ENCODE measurements at places on chromosomes 12 and 14.
A peak's percentile ranks its signal among the peaks of the same experiment; 100 is the strongest.

DNA sequence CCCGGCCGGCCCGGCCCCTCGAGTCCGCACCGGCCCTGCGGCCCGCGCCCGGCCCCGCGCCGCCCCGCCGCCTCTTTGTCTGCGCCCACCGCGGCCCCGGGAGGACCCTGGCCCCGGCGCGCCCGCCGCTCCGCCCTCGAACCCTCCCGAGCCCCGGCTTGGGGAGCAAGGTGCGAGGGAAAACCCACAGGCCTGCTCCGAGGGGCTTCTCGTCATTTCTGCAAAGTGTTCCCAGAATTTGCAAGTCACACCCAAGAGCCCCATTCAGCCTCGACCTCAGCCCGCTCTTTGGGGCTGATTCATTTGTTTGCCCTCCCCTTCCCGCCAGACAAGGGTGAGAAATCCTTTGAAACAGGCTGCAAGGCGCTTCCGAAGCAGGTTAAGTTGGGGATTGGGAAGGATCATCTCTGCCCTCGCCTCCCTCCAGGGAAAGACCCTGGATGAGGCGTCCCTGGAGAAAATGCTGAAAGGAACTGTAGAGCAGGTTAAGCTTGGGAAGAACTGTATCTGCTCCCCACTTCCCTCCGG is 325 bp upstream of the CLIP1 start:
- DNase-seq, result peak; percentile 60

- no peak for DNase-seq
Observed at GRCh38 chr12:106673141-106673540, 90.3 kb downstream of the RFX4 start.

- DNase-seq, result no peak
Observed at GRCh38 chr14:103196716-103197115, 73.5 kb downstream of the TNFAIP2 start.

DNA sequence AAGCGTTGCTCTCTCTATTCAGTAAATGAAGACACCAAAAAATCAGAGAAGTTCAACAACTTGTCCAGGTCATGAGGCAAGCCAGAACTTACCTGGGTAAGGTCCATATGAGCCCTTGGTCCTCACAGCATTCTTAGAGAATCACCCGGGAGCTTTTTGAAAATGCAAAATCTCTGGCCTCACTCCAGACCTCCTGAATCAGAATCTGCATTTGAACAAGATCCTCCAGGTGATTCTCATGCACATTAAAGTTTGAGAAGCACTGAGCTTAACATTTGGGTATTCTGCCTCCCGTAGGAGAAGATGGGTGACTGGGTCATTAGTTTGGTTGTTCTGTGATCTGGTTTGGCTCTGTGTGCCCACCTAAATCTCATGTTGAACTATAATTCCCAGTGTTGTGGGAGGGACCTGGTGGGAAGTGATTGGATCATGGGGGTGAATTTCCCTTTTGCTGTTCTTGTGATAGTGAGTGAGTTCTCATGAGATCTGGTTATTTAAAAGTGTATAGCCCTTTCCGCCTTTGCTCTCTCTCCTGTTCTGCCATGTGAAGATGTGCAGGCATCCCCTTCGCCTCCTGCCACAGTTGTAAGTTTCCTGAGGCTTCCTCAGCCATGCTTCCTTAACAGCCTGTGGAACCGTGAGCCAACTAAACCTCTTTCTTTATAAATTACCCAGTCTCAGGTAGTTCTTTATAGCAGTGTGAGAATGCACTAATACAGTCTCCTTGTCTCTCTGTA is 221.2 kb downstream of the RAD51B start:
- no peak for DNase-seq

- peak; percentile 58 for DNase-seq
Observed at GRCh38 chr14:89618811-89619551, 201.9 kb upstream of the FOXN3 start.

GRCh38 chr14:96729889-96730288 is 67.3 kb upstream of the VRK1 start:
- no peak for DNase-seq

GRCh38 chr12:106753526-106753925 is 21.0 kb upstream of the RIC8B start:
- no peak for DNase-seq

- peak; percentile 52 for DNase-seq
Observed at GRCh38 chr12:100987552-100988521, 193.3 kb downstream of the ANO4 start.

- DNase-seq, result no peak
Observed at GRCh38 chr12:44464180-44464579, 411.9 kb downstream of the NELL2 start.
